GM18507 (cell line): ENCODE measurements at places on chromosomes 2 and 18.

- DNase-seq: no peak
Observed at GRCh38 chr2:128642316-128642715, 323.6 kb upstream of the HS6ST1 start.

- no peak for DNase-seq
Observed at GRCh38 chr2:205405194-205405593, 277.1 kb upstream of the NRP2 start.

DNA sequence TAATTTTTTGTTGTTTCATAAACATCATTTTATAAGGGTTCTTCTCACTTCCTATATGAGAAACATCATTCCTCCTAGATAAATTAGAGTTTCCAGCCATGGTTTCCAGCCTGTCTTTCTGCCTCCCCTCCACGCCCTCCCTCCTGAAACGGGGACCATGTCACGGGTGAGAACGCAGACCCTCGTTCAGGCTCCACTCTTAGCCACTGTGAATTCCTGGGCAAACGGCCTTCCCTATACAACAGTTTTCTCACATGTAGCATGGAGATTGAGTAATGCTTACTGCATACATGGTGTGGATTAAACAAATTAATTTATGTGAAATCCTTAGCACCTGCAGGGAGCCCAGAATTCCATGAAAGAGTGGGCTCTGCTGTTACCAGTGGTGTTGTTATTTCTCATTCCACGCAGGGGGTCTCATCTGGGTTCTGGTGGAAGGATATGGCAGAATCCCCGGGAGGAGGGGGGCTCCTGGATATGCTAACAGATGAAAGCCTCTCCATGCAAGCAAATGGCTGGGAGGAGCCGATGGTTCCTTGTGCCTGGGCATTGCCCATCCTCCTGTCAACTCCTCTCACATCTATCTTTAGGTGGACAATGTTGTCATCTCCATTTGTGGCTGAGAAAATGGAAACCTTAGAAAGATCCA, 54.0 kb upstream of the TWIST2 start:
- no peak for DNase-seq

DNA sequence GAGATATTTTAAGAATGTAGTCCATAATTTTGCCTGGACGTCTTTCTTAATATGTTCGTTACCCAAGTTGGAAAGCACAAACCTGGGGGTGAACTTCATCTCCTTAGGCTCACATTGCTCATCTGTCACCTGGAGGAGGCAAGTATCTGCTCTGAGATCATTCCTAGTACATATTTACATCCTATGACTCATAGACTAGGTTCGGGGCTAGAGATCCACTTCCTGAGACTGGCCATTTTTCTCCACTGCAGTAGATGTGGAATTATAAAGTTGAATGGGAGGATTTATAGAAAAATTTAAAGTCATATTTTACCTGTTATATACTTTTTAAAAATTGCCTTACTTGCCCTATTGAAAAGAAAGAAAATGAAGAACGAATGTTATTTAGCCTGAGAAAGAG, 77.5 kb upstream of the PROKR1 start:
- DNase-seq: no peak

DNA sequence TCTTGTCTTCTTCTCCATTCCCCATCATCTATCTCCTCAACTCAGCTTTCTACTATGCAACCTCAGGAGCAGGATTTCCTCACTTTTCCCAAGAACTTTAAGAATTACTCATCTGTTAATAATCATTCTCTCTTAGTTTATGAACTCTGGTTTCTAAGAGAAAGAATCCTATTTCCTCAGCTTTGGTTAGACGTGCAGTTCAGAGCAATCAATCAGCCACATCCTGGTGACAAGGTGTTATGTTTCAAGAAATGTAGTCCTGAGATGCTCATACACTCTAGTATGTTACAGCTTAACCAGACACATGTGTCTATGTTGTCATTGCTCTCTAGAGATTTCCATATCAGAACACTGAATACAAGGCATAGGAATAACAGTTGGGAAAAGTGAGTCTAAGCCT, 277.9 kb downstream of the MBD2 start:
- no peak for DNase-seq

DNA sequence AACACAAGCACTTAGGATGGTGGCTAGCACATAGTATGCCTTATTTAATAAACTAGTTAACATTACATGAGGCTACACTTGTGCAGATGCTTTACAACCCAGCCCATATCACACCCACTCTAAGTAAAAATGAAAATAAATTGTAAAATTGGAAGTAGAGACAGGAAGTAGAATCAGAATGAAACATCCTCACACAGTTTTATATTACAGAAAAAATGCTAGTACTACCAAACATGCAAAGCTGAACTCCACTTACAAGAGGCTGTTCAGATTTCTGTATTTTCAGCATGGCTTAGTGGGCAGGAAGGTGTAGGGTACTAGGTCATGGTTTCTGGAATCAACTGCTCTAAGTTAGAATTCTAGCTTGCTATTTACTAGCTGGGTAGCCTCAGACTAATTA, 18.2 kb upstream of the CRIM1 start:
- DNase-seq: no peak

GRCh38 chr2:75844651-75845050, 133.9 kb upstream of the GCFC2 start:
- no peak for DNase-seq

DNA sequence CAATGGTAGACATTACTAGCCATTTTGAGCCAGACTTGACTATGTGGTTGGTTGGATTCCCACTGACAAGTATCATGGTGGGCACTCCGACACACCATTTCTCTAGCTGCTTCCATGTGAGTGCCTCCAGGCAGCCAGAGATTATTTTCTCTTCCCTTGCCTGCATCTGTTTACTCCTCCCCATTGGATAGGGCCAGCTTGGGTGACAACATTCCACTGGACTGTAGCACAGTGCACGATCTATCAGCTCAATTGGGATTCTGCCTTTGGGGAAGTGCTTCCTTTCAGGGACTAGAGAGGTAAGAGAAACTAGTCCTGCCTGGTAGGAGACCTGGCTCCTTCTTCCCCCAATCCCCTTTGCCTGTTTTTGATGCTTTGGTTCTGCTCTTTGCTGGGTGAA, 49.0 kb upstream of the MAP4K3 start:
- DNase-seq: no peak

DNA sequence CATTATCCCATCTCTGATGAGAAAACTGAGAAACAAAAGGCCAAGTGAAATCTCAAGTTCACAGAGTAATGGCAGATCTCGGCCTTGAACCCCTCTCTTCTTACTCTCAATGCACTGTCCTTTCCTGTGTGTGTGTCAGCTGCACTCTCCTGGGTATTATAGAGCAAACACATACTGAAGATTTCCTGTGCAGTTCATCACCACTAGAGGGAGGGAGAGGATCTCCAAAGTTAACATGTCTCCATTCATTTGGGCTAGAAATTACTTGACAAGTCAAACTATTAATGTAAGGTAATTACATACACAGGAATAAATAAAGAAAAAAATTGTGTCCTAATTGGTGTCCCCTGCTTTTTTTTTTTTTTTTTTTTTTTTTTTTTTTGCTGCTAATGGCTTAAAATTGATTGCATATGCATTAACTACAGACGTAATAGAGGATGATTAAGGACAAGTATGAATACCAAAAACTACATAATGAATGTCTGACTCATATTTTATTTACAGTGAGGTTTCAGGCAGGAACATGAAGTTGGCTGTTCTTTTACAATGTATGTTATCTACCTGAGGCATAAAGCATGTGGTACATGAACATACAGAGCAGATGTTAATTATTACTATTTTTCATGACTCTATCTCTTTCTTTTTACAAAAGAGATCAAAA, 269.2 kb downstream of the NYAP2 start:
- DNase-seq: peak; percentile 2

GRCh38 chr2:127645395-127646291, at the start of gene GPR17:
TSS of gene GPR17 (plus strand) at chr2:127646153. CDS start at chr2:127650736, 4,583 bp downstream.
- DNase-seq: no peak

- no peak for DNase-seq
Observed at GRCh38 chr18:9897129-9897528, 11.4 kb downstream of the TXNDC2 start.

DNA sequence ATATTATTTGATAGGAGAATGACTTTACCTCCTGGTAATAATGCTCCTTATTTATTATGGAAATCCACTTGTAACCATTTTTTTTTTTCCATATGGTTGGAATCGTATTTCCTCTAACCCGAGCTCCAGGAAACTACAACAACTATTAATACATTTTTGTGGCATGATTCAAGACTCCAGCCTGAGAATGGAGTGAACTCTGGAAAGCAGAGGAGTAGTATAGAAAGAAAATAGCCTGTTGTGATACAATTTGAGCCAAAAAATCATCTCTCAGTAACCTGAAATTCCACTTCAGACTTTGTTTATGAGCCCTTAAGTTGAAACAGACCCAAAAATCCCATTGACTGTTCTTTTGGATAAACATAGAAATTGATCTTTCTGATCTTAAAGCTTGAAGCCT, 921.1 kb downstream of the SOCS6 start:
- no peak for DNase-seq
